ENCODE measurements at places on chromosomes 7 and 10. TPM values are rescaled to one million over a fixed set of nuclear protein-coding genes. Genes with fewer than 3 reads are reported as not detected.

H2BK1 gene
- not detected for total RNA-seq

CEP55 gene
- 8.9 TPM for total RNA-seq

PRRT4 gene
- 7.6 TPM for total RNA-seq

HOXA7 gene
- total RNA-seq, result not detected

ANXA8L1 gene
- 23.3 TPM for total RNA-seq

CLCN1 gene
- total RNA-seq, result 3.1 TPM

OGDH gene
- total RNA-seq, result 198 TPM

NPY4R2 gene
- total RNA-seq, result not detected

CYREN gene
- 35.4 TPM for total RNA-seq

SKIDA1 gene
- 3.0 TPM for total RNA-seq

SHTN1 gene
- 6.4 TPM for total RNA-seq

DAGLB gene
- 15.4 TPM for total RNA-seq

EPHB6 gene
- total RNA-seq, result 15.9 TPM

KCNH2 gene
- 16.5 TPM for total RNA-seq

CCDC136 gene
- 16.4 TPM for total RNA-seq

OPN4 gene
- not detected for total RNA-seq
